ENCODE measurements at places on chromosomes 12 and 14.

GRCh38 chr12:123936956-123937706, 35.5 kb downstream of the CCDC92 start:
- DNase-seq, result no peak

- no peak for DNase-seq
Measured at GRCh38 chr12:18897823-18898222, 159.9 kb downstream of the CAPZA3 start.

DNA sequence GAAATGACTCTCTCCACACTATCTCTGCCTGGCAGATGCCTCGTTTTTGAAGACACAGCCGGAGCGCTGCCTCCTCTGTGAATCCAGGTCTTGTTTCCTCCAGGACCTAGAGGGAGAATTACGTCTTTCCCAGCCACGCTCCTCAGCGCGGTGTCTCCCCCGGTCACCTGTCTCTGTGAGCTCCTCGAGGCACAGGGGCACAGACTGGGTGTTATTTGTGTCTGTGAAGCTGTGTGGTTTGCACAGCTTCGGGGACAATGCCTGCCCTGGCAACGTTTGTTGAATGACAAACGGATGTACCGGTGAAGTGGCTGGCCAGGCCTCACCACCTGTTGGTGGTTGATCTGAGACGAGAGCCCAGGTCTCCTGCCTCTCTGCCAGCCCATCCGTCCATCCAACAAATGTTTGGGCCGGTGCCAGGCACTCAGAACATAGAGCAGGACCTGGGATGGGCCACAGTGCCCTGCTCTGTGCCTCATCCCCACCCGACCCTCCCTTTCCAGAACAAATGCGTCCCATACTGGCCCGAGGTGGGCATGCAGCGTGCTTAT, 6.1 kb downstream of the PTPN6 start:
- DNase-seq, result no peak

DNA sequence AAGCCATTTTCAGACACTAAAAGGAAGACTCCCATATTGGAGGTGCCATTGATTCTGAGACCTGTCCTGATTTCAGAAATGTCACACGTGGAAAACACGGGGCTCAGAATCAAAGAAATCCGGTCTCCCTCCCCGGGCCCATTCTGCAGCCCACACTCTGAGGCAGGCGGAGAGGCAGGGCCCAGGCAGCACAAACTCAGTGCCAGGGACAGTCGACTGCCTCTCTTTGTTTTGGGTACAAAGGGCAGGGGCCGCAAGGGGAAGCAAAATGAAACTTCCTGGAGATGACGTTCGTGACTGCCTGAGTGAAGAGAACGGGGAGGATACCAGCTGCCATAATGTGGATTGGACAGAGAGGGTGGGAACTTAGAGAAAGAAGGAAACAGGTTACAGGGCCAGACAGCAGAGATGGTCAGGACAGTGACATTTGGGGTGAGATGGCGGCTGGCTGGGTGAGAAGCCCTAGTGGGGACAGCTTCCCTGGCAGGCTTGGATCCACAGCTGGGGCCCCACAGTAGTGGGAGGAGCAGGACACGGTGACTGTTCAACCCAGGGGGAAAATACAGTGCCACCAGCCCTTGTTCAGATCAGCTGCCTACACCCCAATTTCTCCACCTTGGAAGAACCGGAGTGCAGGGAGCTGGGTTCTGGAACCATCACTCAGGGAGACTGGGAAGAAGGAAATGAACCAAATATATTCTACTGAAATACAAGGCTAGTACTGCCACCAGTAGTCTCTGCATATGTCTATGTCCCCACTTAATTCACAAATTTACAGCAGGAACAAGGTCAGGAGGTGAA, 8.1 kb downstream of the GAPDH start:
- no peak for DNase-seq

DNA sequence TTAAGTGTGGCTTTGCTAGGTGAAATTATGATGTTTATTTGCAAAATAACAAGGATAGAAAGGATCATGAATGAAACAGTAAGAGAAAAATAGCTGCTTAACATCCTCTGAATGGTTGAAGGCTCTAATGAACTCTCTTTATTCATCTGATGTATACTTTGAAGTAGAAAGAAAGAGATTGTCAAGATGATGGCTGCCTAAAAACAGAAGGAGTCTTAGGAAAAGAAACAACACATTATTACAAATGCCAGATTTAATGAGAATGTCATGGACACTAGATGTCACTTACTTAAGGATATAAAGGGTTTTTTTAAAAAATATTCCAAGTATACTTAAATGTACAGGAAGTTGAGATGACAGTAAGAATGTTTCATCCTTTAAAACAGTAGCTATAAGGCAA, 21.6 kb downstream of the DCN start:
- no peak for DNase-seq

DNA sequence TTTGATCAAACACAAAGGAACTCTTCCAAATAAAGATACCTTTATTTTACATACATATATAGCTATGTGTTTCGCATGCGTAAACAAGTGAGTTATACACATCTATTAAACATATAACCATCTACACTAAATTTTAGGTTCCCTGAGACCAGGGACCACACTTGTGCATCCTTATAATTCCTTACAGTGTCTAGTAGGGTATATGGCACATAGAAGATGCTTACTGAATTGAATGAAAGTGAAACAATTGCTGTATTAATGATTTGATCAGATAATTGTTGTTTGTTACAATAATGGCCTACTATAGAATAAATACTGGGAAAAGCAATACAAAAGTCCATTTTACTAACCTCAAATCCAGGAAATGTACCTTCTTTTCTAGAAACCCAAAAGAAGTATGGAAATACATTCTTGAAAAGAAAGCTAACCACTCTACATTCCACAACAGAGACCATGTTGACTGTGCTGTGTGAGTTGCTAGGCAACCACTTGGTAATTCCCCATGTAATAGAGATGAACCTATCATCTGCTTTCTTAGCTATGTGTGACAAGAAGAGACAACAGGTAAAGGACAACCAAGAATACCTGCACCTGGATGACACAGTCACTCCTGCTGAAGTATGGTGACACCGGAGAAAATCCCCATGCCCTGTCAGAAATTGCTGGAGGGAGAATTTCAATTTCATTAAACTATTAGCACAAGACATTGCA, 11.9 kb upstream of the CIPC start:
- DNase-seq, result no peak

DNA sequence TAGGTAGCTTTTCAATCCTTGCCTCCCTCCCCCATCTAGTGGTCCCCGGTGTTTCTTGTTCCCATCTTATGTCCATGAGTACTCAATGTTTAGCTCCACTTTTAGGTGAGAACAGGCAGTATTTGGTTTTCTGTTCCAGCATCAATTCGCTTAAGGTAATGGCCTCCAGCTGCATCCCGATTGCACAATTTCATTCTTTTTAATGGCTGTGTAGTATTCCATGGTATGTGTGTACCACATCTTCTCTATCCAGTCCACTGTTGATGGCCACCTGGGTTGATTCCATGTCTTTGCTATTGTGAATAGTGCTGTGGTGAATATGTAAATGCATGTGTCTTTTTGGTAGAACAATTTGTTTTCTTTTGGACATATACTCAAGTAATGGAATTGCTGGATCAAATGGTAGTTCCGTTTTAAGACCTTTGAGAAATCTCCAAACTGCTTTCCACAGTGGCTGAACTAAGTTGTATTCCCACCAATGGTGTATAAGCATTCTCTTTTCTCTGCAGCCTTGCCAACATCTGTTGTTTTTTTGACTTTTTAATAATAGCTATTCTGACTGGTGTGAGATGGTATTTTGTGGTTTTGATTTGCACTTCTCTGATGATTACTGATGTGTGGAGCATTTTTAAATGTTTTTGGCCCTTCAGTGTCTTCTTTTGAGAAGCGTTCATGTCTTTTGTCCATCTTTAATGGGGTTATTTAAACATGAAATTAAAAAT, 34.2 kb upstream of the ASPG start:
- DNase-seq, result no peak

DNA sequence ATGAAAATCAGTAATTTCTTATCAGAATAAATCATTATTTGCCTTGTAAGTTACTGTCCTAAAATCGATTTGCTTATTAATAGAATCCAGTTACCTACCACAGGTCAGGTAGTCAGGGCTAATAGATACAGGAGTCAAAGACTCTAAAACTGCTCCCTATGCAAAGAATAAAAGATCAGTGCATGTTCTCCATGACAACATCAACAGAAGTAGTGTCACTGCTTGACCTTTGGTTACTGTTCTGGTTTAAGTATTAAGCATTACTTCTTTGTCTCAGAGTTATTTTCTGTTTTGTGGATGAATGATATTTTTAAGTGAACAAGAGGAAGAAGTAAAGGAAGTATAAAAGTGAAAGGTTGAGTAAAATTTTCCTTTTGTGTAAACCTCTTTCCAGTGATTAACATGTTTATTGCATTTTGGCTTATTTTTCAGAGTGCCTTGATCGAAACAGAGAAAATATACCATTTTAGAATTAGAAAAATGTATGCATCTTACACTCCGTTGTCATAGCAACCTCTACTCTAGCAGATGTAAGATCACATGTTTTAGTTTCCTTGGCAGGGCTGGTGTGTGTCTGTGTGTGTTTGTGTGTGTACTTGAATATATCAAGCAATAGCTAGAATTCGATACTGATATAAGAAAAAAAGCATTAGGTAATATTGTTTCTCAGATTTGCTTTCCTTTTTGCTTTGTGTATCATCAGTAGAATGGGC, 44.7 kb downstream of the ABCD2 start:
- no peak for DNase-seq

DNA sequence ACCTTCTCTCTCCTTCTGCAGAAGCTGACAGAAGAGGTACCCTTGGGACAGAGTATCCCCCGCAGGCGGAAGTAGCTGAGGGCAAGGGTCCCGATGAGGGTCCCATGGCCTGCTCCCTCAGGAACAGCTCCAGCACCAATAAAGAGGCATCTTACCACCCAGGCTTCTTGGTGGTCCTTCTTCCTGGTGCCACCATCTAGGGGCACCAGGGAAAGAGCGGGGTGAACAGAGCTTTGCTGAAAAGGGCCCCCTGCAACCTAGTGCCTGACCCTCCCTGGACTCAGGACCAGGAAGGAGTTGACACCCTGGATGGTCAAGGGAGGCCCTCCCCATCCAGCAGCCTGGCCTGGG, 591 bp upstream of the IRF9 start:
- DNase-seq, result no peak

DNA sequence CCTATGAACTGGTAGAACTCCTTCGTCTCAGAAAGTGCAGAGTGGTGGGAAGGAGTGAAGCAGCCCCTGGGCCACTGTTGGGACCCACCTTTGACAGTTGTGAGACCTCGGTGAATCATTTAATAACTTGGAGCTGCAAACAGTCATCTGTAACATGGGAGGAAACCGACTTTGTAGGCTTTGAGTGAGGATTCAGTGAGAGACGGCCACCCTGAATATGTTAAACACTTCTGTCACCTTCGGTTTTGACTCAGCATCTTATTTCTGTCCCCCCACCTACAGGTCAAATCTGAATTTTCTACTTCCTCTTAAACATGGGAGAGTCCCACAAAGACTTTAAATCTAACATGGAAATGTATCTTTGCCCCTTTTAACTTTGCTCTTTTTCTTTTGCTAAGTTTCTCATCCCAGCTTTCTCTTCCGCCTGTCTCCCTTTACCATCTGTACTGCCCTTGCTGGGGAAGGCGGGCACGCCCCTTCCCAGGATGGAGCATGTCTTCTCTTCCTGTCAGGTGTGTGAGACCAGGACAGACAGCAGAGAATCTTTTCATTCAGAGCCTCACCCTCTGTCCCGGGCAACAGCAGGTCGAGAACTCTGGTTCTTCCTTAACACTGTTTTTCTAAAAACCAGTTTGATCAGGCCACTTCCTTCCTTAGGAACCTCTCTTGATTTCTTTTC, 37.1 kb downstream of the ZC3H14 start:
- DNase-seq, result no peak

DNA sequence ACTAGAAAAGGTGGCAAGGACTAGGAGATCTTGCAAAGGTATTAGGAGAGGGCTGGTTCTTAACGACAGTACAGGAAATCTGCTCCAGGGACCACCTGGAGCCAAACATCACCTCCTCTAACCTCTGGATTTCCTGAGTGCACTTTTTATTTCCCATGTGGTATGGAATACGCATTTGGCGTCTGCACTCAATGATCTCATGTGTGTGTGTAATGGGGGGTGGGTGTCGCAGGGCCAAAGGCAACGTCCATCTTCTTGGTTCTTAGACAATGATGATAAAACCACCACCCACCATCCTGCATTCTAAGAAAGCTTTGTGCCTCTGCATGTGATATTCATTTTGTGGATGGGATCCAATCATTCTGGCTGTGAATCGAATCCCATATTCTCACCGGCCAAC, 68.8 kb downstream of the CLMN start:
- no peak for DNase-seq

DNA sequence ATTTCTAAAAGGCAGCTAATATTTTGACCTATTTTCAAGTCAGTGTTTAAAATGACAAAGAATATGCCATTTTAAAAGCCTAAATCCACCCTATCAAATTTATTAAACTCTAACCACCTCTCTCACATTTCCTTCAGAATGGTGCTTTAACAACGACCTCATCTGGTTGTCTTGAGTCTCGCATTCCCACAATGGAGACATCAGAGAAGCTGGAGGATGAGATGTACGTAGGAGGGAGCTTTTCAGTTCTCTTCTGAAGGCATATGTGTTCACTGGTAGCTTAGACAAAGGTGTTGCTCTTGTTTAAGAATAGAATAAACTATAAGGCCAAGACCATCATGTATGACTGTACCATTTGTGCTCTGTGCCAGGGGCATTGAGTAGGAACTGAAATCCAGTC, 82.9 kb downstream of the BCL2L14 start:
- no peak for DNase-seq

DNA sequence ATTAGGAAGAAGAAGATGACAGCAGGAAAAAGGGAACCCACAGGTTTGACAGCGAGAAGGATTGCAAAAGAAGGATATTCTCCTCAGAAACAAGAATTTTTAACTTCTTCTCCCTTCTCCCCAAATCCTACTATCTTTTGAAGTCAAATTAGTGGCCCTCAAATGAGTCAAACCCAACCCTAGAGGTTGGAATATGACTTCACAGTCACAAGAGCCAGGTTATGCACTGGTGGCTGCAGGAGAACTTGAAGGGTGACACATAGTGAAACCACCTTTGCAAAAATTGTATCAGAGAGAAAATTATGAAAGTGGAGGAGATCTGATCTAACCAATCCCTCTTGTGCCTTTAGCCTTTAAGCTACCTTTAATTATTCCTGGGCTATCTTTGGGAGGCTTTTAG, 386.2 kb upstream of the CCDC196 start:
- DNase-seq, result no peak

DNA sequence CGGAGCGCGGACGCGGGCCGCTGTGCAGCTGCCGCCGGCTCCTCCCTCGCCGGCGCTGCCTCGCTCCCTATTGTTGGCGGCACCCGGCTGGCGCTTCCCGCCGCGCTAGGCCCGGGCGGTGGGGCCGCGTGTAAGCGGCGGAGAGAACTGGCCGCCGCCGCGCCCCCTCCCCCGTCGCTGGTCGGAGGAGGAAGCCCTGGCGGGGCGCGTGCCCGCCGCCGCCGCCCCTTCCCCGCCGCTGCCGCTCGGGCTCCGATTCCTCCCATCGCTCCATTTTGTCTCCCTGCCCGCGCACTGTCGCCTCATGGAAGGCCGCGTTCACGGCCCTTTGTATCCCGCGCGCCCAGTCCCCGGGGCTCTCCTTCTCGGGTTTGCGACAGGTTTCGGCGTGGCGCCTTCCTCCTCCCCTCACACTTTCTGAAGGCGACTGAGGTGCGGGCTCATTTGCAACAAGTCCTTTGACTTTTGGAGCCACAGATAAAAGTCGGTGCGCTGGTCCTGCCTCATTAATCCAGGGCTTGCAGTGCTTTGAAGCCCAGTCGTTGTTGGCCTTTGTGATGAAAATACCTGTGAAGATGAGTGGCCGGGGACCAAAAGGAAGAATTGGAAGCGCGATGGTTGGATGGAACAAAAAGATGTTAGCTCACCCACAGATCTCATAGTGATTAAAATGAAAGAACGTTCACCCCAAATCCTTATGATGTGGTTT, 707 bp downstream of the CPSF6 start:
- DNase-seq, result no peak
